ENCODE measurements at places on chromosomes 13 and 19.

- DNase-seq, result peak; percentile 3
Measured at GRCh38 chr13:33441015-33441414, 155.5 kb upstream of the STARD13 start.

DNA sequence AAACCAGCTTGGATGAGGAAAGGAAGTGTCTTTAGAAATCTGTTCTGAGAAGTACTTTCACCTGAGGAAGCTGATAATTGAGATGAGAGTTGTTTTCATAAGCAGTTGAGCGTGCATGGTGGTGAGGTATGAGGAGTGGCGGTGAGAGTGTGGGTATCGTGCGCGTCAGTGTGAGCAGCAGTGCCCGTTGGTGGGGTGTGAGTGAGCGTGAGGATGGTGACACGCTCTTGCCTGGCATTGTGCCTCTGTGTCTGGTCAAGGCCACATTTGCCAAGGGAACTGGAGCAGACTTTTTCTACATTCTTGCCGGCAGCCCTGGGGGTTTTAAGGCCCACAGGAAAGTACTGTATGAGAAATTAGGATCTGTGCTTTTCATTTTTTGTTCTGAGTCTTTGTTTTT is 36.5 kb upstream of the TEX29 start:
- no peak for DNase-seq

DNA sequence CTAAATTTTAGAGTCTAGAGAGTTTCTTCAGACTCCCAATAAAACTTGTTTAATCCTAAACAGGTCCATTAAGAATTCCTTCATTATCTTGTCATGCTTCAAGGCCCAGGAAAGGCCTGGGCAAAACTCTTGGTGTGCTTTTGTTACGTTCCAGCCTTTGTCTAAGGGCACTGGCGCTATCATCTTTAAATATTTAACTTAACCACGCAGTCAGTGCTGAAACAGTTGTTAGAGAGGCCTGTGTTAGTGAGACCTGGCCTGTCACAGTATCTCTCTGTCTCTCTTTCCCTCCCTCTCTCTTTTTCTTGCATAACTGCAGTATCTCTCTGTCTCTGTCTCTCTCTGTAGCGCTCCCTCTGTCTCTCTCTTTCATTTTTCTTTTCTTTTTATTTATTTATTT is 8.2 kb upstream of the OR1M1 start:
- DNase-seq, result no peak

DNA sequence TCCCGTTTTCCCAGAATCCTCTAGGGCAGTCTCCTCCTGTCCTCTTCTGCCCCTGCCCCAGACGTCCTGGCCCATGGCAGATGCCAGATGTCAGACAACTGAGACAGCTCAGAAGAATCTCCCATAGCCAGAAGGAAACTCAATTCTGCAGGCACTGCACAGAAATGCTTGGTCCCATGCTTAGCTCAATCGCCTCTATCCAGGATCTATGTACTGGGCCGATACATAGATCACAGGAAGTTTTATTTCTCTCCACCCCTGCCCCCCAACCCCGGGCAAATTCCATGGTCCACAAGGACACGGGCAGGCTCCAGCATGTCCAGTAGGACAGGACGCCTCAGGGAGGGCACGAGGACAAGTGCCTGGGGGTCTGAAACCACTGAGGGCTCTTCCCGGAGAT is 4.8 kb downstream of the MBD3 start:
- DNase-seq, result no peak

- DNase-seq, result no peak
Measured at GRCh38 chr13:45086484-45086883, 33.8 kb upstream of the GTF2F2 start.

GRCh38 chr13:29103065-29103800 is 283.1 kb downstream of the MTUS2 start:
- DNase-seq, result no peak

- no peak for DNase-seq
Measured at GRCh38 chr19:4342314-4342614, 1.1 kb upstream of the MPND start.
